Activated T-cell treated with anti-CD3 and anti-CD28 coated beads, Interleukin-2, amount 50 U/mL, for 4 hours (primary cell): ENCODE measurements at places on chromosomes 5 and 9. TPM values are rescaled to one million over a fixed set of nuclear protein-coding genes. Genes with fewer than 3 reads are reported as not detected.

DNA sequence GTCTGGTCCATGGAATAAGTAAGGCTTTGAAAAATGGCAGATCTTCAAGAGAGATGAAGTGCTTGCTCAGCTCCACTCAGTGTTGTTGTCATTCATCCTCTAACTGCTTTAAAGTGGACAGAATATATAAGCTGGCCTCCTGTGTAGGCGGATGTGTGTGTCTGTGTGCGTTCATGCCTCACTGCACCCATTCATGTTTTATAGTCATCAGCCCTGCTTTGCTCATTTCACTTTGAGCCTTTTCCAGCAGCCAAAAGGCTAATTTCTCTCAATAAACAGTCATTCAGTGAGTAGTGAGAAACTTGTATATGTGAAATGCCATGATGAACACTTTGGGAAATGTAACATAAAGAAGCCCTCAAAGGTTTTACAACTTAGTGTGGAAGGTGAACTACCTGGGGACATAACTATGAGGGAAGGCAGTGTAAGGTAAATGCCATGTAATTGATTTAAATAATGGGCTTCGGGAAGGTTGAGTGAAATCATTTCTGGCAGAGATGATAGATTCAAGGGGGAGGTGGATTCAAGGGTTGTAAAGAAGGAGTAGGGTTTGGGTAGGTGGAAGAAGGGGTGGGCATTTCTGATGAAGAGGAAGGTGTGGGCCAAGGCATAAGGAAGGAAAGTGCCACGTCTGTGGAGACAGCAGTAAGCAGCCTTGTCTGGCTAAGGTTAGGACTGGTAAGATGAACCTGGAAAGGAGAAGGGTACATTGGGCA, 15.7 kb downstream of the TTC23L start:
- DNase-seq: no peak

GRCh38 chr5:352639-353611, 31.4 kb downstream of the AHRR start:
- no peak for DNase-seq

GRCh38 chr9:22623236-22623635, 176.6 kb downstream of the DMRTA1 start:
- no peak for DNase-seq

Gene KIF20A
- total RNA-seq: 1.4 TPM

DNA sequence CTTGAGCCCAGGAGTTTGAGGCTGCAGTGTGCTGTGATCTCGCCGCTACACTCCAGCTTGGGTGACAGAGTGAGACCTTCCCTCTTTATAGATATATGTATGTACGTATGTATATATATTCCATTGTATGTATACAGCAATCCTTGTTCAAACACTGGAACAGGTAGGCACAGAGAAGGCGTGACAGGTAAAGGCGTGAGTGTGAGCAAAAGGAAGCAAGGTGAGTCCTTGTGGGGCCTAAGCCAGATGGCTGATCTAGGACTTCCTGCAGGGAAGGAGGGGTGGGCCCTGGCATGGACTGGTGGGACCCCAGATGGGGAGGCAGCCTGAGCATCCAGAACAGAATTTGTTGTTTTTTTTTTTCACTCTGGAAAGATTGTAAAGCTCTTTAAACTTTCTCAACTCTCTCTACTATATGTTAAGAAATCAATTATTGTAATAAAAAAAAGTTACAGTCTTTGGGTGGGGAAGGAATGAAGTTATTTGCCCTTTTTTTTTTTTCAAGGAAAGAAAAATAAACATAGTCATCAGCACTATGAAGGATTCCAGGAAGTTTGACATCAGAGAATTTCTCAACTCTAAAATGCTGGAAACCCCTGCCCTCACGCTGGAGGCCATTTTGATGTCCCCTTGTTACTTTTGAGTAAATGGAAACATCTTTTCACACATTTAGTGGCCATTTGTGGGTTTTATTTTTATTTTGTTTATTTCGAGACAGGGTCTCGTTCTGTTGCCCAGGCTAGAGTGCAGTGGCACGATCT, 38.9 kb upstream of the STXBP1 start:
- no peak for DNase-seq

Gene BTNL3
- total RNA-seq: not detected

Gene C5orf63
- total RNA-seq: 6.1 TPM

DNA sequence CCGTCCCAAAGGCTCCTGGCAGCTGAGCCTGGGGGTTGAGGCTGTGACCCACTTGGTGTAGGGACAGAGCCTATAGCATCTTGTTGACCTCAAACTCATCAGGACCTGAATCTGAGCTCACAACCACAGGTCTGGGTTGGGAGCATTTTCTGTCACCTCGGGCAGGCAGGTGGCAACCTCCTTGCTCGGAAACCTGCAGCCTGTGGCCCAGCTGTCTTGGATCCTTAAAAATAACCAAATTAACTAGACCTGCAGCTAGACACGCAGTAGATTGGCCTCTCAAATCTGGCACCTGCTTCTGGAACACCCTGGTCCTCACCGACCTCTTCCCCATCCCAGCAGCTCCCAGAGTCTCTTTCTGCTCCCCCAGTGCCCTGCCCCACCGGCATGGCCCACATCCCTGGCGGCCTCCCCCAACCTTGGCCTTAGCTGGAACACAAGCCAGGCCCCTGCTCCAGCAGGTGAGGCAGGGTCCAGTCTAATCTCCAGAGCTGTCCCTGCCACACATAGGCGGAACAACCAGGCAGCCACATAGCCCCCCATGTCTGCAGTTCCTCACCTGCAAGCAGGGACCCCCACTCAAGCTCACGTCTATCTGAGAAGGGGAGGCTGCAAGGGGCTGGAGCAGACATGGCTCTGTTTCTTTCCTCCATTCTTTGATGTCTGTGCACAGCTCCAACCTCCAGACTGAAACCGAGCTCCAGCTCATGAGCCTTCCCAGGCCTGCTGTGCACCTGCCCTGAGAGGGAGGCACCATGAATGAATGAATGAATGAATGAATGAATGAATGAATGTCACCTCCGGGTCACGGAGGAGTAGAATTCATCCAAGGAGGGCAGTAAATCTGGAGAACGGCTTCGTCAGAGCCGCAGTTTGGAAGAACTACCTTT, 28.3 kb downstream of the PAEP start:
- DNase-seq: no peak

- DNase-seq: no peak
These were observed 210.2 kb downstream of the TSSK1B start for GRCh38 chr5:113224605-113225065.

DNA sequence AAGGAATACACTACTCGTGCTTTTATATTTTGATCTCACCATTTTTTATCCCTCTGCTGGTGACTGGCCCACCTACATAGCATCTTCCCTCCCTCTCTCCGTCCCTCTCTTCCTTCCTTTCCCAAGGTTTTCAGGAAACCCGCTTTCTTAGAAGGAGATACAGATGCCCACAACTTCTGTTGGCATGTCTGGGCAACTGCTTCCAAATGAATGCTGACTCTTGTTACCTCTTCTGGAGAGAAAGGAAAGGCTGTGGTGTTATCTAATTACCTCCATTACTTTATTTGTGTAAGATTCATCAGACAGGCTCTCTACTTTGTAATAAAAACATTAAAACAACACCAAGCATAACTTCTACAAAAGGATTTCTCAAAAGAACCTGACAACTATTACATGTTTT, 20.2 kb downstream of the FANCC start:
- DNase-seq: no peak

DNA sequence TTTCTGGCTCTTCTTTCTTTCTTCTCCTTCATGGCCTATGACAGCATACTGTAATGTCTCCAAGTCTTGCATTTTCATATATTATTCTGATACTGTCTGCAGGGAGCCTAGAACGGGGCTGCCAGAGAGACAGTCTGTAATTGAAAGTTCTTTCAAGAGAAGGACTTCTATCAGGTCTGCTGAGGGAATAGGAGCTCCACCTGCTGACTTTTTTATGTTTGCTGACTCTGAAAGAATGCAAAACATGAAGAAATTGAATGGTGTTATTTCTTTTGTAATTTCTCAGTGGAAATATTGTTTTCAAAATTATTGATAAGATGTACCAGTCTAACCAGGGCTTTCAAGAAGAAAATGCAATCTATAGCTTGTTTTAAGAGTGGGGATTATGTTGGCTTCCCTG, 121.9 kb upstream of the RFX3 start:
- DNase-seq: no peak

GRCh38 chr5:125492977-125493376, 746.5 kb upstream of the ZNF608 start:
- DNase-seq: no peak
